ENCODE measurements at places on chromosomes 3 and 15.

DNA sequence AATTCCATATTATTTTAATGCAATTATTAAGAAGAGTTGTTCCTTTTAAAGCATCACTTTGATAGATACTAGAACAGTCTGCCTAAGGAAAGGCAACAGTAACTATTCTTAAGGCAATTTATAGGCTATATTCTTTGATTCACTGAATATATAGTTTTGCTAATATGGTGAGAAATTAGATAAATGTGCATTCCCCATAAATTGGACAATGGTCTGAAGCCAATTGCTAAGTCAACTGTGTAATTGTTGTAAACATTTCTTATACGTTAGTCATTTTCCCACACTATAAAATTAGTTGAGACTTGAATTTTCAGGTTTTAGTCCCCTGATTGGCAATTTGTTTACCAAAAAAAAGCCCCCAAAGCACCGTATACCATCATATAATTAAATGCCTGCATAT is 263.0 kb upstream of the NECTIN3 start:
- no peak for DNase-seq

- DNase-seq: no peak
Observed at GRCh38 chr3:49805897-49806701, 3.0 kb downstream of the INKA1 start.

GRCh38 chr3:52015438-52016228 is 19.9 kb upstream of the RPL29 start:
- DNase-seq: no peak

- DNase-seq: no peak
Observed at GRCh38 chr15:71290881-71291635, 175.8 kb downstream of the THSD4 start.
